ENCODE measurements at places on chromosomes 6 and 20.
A peak's percentile ranks its signal among the peaks of the same experiment; 100 is the strongest.

GRCh38 chr6:134535831-134536230, 217.9 kb upstream of the SGK1 start:
- DNase-seq = no peak

GRCh38 chr6:51049288-51049982, 230.8 kb downstream of the TFAP2B start:
- no peak for DNase-seq

- DNase-seq = no peak
Observed at GRCh38 chr6:12026120-12026519, 14.0 kb downstream of the HIVEP1 start.

DNA sequence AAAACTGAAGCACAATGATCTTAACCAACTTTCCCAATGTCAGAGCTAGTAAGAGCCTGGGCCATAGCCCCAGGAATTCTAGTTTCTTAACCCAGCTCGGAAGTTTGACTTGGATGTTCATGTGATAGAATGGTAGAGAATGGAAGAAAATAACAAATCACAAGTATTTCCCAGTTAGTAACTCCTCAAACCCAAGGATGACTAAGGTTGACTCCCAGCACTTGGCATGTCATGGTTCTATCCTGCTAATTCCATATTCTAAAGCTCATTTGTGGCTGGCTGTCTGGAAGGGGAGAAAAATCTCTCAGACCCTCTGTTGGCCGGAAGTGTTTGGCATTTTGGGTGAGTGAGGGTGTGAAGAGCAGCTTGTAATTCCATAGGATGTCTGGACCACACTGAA, 248.7 kb downstream of the RFPL4B start:
- DNase-seq = no peak

DNA sequence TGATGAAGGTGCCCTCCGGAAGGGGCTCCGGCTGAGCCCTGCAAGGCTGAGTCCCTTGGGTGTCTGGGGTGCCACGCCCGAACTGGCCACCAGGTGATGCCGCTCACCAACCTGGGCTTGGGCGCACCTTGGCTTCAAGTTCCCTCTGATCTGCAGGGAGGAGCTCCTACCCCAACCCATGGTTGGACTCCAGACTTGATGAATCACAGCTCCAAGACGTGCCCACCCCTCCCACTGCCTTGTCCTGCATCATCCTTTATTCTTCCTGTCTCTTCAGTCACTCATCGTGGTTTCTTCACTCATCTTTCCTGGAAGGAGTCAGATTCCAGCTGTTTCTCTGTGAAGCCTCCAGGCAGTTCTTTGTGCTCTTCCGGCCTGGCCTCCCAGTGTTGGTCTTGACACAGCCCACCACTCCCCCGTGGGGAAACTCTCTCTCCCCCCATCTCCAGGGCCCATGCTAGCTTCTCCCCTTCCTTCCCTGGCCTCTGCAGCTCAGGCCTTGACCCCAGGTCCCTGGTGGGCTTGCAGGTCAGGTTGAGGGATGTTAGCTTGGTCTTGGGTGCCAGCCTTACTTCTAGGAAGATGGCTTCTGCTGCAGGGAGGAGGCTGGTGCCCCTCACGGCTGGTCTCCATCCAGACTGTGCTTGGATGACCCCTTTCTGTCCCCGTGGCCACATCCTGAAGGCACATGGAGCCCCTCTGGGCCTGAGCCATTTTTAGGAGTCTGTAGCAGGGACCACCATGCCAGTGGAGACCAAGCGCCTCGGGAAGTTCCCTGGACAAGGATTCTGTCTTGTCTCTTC, 2.6 kb upstream of the ZBP1 start:
- peak; percentile 25 for DNase-seq

DNA sequence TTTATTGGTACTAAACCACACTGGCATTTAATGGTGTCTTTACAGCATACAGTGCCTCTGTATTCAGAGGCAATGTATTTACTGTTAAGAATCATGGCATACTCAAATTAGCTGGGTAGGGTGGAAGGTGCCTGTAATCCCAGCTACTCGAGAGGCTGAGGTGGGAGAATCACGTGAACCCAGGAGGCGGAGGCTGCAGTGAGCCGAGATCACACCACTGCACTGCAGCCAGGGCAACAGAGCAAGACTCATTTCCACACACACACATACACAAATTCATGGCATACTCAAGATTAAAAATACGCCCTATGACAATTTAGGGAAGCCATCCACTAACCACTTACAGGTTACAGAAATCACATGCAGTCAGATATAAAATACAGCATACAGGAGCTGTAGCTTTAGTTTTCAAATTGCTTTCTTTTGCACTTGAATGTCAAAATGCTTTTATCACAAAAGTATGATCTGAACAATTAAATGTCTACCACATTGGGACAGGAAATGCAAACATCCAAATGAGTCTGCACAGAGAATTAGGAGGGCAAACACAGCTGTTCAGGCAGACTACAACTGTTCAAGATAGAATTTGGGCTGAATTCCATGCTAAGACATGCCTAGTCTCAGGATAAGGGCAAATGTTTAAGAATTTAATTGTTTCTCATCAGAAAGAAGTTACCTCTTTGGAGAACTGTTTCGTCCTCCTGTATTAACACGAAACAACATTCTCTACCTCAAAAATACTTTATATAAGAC, 36.4 kb downstream of the CSNK2A1 start:
- no peak for DNase-seq

- no peak for DNase-seq
Observed at GRCh38 chr20:13461849-13462458, 176.8 kb downstream of the TASP1 start.

DNA sequence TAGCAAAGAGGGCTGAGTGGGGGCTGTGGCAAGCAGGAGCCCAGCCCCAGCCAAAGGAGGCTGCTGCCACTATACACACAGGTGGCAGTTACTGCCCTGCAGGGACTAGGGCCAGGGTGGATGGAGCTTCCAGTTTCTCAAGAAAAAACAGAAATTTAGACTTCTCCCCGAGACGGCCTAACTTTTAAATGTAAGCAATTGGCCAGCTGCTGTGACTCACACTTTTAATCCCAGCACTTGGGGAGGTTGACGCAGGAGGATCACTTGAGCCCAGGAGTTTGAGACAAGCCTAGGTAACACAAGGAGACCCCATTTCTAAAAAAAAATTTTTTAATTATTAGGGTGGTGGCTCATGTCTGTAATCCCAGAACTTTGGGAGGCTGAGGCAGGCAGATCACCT, 98.2 kb upstream of the NFATC2 start:
- no peak for DNase-seq

GRCh38 chr6:47343600-47343999, 33.9 kb upstream of the TNFRSF21 start:
- DNase-seq = no peak

DNA sequence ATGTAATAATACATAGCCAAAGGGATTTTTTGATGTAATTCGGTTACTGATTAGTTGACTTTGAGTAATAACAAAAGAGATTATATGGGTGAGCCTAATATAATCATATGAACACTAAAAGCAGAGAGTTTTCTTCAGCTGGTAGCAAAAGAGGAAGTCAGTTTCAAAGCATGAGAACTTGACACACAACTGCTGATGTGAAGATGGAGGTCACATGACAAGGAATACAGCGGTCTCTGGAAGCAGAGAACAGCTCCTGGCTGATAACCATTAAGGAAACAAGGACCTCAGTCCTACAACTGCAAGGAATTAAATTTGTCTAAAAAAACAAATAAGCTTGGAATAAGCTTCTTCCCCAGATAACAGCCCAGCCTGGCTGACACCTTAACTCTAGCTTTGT, 154.5 kb upstream of the PRND start:
- DNase-seq = no peak

DNA sequence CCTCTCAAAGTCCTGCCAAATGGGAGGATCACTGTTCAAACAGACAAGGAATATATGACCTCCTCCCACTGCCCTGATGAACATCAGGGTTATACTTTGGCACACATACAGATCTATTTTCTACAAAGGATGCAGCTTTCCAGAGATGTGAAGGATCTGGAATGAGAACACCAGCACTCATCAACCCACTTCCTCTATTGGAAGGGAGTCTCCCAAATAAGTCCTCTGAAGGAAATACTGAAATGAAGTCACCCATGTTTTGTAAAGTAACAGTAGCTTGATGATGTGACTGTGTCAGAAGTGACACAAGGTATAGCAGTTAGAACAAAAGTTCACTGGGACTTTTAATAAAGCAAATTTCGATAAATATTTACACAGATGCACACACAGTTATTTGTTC, 104.9 kb downstream of the OGFRL1 start:
- no peak for DNase-seq

DNA sequence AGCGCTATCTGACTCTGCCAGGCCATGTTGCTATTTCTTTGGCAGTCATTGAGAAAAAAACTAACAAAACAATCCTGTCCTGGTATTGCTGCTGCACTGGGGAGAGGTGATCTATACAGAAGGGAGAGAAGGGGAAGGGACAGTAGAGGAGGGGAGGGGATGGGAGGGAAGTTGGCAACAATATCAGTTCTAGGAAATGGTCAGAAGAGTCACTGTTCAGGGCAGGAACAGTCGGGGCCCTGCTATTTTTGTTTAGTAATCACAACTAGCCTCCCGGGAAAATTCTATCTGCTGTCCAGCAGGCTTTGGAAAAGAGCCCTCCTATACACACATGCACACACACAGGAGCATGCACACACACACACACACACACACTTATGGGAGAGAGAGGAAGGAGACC, 142.3 kb upstream of the CARMIL1 start:
- DNase-seq = no peak

GRCh38 chr6:139313229-139313628, 21.4 kb upstream of the TXLNB start:
- DNase-seq = no peak

GRCh38 chr6:100806296-100806695, 74.8 kb downstream of the ASCC3 start:
- no peak for DNase-seq

GRCh38 chr6:28856620-28857005, 67.2 kb downstream of the TRIM27 start:
- no peak for DNase-seq

DNA sequence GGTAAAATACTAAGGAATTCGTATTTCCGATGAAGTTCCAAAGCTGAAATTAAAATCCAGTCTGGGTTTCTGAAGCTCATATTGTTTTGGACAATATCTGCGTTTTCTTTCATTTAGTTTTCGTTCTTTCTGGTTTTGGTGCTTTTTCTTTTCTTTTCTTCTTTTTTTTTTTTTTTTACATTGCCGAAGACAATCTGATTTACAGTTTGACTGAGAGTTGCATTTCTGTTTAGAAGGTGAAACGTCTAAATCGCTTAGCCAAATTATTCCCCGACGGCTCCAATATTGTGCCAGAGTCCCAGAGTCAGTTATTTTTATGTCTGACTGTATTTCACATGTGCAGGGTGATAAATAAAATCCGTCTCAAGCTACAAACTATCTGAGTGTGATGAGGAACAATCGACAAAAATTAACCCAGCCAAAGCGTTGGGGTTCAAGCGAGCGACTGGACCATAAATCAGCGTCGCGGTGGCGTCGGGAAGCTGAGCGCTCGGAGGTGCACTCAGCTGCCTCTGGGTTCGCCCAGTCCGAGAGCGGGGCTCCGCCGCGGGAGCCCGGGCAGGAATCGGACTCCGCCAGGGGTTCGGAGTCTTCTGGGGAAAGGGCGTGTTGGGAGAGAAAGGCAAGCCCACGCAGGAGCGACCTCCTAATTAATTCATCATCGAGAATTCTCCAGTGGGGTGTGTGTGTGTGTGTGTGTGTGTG, 8.2 kb upstream of the TBX18 start:
- no peak for DNase-seq

DNA sequence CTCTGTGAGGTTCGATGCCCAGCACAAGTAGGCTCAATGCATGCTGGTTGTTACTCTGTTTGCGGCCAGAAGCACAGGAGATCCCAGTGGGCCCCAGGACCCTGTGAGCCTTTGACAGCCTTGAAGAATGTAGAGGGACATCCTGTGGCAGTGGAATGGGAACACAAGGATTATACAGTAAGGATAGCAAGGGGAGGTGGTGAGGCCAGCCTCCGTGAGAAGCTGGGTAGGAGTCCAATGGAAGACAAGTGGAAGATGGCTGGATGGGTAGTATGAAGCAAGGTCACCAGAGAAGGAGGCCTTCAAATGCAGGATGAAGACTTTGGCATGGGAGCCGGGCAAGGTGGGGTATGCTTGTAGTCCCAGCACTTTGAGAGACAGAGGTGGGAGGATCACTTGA, 622.9 kb upstream of the CDH4 start:
- no peak for DNase-seq

DNA sequence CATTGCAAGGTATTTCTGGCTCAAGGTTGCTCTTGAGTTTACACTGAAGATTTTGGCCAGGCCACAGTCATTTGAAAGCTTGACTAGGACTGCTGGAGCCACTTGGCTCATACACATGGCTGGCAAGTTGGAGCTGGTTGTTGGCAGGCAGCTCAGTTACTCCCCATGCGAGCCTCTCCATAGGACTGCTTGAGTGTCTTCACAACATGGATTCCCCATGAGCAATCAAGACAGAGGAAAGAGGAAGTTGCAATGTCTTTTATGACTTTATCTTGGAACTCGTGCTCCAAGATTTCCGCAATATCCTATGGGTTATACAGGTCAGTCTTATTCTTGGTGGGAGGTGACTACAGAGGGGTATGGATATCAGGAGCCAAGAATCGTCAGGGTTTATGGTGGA, 1.4 kb upstream of the MANBAL start:
- DNase-seq = no peak

- no peak for DNase-seq
Observed at GRCh38 chr20:62227977-62228958, 8.2 kb upstream of the HRH3 start.

DNA sequence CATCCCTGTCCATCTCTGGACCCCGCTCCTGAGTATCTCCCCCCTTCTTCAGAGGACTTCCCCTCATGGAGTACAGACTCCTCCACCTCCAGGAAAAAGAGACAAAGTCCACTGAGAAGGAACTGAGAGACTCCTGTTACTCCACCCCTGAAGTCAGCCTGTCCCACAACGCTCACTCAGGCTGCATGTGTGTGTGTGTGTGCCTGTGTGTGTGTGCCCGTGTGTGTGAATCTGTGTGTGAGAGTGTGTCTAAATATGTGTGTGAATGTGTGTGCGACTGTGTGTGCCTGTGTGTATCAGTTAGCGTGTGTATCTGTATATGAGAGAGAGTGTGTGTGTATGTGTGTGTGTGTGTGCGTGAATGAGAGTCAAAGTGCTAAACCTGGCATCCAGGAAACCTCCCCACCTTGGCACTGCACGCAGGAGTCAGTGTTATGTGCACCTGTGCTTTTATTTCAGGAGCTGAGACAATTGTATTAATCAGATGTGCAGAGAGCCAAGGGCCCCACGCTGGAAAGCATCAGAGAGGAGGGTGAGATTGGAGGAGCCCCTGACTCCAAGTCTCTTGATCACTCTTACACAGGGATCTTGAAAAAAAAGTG, 39.0 kb downstream of the HLA-A start:
- DNase-seq = no peak

- DNase-seq = no peak
Observed at GRCh38 chr6:169450097-169450496, 196.5 kb upstream of the THBS2 start.

DNA sequence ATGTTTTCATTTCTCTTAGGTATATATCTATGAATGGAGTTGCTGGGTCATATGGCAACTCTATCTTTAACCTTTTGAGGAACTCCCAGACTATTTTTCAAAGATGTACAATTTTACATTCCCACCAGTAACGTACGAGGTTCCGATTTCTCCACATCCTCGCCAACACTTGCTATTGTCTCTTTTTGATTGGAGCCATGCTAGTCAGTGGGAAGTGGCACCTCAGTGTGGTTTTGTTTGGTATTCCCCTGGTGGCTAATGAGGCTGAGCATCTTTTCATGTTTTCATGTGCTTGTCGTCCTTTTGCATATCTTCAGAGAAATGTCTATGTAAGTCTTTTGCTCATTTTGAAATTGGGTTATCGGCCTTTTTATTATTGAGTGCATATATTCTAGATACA, 178.6 kb upstream of the EXOC2 start:
- DNase-seq = no peak
